Keratinocyte (primary cell): ENCODE measurements at places on chromosomes 16 and 17. TPM values are rescaled to one million over a fixed set of nuclear protein-coding genes. Genes with fewer than 3 reads are reported as not detected.

DNA sequence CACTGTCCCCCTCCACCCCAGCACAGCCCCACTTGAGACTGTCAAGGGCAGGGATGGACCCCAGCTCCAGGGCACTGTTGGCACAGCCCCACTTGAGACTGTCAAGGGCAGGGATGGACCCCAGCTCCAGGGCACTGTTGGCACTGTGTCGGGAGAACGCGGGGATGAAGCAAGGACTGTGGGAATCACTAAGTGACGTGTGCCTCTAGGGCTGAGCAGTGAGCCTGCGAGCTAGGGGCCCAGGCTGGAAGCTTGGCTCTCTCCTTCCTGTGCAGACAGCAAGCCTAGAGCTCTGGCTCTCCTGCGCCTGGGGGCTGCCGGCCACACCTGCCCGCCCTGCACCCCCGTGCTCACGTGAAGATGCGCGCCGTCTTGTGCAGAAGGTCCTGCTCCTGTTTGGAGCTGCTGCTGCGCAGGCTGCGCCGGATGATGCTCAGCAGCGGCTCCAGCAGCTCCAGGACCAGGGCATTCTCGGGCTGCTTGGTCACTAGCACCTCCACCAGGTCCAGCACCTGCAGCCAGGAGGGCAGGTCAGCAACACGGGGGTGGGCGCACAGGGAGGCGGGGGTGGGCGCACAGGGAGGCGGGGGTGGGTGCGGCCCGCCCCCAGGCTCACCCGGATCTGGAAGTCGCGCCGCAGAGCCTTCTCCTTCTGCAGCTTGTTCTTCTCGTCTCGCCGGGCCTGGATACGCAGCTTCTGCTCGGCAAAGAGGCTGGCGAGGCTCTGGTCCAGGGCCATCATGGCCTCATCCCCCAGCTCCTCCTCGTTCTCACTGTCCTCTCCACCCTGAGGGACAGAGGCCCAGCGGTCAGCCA lies 10.8 kb downstream of the MYBBP1A start:
- peaks cover 65% of the 10 kb centered on the region for H3K36me3 ChIP-seq
- no peaks in the 10 kb centered on the region for H3K27me3 ChIP-seq
- peaks cover 10% of the 10 kb centered on the region for H3K4me1 ChIP-seq
- no peak overlapping the region for H3K27ac ChIP-seq
- H3K4me3 ChIP-seq: no peak overlapping the region

GRCh38 chr17:27965224-27965623 lies 72.1 kb upstream of the LYRM9 start:
- no peaks in the 10 kb centered on the region for H3K4me1 ChIP-seq
- H3K36me3 ChIP-seq: no peaks in the 10 kb centered on the region
- H3K27ac ChIP-seq: no peak overlapping the region
- H3K4me3 ChIP-seq: no peak overlapping the region

GRCh38 chr16:89319886-89320781 lies 102.6 kb downstream of the ZNF778 start:
- peak overlapping the region; percentile 53 for H3K4me3 ChIP-seq
- peak overlapping the region; percentile 74 for H3K27ac ChIP-seq
- H3K36me3 ChIP-seq: peaks cover 3% of the 10 kb centered on the region
- no peaks in the 10 kb centered on the region for H3K27me3 ChIP-seq
- DNase-seq: peak; percentile 59

DNA sequence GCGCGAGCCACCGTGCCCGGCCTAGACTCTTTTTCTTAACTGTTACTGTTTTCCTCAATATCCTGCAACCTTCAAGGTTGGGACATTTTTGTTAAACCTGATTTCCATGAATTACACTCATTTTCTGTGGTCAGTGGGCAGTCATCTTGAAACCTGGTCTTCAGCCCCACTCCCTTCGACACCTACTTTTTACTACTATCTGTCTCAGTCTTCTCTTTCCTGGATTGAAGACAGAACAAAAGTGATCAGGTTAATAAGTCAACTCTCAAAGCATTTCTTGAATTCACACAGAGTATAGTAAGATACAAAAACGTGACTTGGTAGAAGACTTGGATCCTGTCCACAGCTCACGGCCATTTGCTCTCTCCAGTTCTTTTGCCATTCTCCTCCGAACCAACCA lies 6.1 kb downstream of the MINK1 start:
- H3K27ac ChIP-seq: no peak overlapping the region
- no peaks in the 10 kb centered on the region for H3K27me3 ChIP-seq
- H3K4me3 ChIP-seq: no peak overlapping the region
- peaks cover 31% of the 10 kb centered on the region for H3K36me3 ChIP-seq
- no peak for DNase-seq

DNA sequence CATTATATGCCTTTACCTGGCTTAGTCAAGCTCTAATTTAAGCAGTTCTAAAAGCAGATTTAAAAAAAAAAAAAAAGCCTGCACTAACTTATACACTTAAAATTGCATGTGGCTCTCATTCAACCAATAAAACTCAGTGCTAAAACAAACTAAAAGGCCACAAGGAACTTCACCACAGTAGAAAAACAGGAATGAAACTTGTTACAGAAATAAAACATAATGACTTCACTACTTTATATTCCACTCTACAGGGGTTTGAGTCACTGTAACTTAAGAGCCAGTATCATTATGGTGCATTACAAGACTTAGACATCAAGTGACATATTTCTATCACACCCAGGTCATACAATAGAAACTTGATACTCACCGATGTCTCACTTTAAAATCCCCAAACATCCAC lies 11.1 kb downstream of the CA10 start:
- H3K4me1 ChIP-seq: peaks cover 63% of the 10 kb centered on the region
- H3K4me3 ChIP-seq: no peak overlapping the region
- peak overlapping the region; percentile 75 for H3K27ac ChIP-seq

TBX4 gene
- polyA plus RNA-seq: 0.04 TPM in 1 of 3 replicates, not detected in the others

RNF112 gene
- polyA plus RNA-seq: 0.05 to 0.13 TPM in 2 of 3 replicates, not detected in the other

DNA sequence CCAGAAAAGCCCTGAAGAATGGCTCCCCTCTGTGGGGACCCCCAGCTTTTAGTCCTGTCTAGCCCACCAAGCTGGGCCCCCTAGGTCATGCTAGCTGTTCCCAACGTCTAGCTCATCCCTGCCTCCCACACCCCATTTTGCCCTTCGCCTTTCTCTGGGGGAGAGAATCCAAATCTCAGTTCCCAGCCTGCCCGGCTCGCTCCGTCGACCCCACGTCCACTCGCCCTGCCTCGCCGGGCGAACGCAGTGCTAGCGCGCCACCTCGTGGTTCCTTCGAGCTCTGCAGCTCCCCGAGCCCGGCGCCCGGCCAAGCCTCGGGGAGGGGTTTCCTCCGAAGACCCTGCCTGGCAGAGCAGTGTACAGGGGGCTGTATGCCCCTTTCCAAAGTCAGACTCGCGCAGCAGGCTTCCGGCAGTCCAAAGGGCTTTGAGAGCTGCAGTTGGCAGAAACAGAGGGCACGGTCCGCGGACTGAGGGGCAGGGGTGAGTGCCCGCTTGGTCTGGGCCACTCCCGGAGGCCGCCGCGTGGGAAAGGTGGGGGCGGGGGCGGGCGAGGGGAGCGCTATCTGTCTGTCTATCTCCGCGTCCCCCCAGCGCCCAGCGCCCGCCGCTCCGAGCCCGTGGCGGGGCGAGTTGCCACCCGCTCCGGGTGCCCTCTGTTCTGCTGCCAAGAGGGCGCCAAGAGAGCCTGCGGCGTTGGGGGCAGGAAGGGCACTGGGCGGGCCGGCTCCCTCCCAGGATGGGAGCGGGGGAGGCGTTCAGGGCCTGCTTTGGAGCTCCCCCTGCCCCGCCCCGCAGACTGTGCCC lies 1.7 kb upstream of the DLX3 start:
- peak overlapping the region; percentile 67 for H3K4me3 ChIP-seq
- DNase-seq: no peak
- H3K36me3 ChIP-seq: no peaks in the 10 kb centered on the region
- peaks cover 37% of the 10 kb centered on the region for H3K4me1 ChIP-seq

DNA sequence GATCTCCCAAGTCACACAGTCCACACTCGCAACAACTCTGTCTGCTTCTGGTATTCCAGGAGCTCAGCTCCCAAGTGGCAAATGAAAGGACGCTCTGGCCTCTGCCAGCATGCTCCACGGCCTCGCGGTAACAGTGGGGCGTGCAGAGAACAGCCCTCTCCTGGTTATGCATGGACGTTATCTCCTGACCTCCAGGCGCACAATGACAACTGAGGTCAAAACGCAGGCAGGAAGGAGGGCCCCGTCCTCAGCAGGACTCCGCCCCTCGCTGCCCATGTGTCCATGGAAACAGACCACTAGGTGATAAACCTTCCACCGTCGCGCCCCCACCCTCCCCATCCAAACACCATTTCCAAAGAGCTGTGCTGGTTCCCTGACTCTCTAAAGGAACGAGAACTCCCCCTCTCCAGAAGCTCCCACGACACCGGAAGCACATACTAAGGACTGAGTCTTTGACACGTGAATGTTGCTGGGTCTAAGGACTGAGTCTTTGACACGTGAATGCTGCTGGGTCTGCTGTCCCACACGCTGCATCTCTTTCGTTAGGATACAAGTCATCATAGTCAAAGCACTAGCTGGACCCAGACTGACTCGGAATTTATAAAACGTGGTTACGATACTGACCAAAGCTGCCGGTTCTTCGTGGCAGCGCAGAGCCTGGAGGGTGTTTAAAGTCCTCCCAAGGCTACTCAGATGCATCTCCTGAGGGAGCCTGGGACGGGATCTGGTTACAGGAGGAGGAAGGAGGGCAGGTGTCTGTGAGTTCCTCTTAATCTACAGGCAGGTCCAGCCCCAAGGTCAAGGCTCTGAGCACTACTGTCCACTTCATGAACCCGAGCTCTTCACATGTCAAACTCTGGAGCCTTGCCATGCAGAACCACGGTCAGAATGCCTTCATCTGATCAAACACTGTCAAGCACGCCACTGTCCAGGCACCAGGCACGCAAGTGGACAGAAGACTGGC lies 43.9 kb downstream of the KLHDC4 start:
- no peak overlapping the region for H3K4me3 ChIP-seq
- no peaks in the 10 kb centered on the region for H3K4me1 ChIP-seq
- no peak overlapping the region for H3K27ac ChIP-seq
- H3K36me3 ChIP-seq: peaks cover 17% of the 10 kb centered on the region
- H3K27me3 ChIP-seq: no peaks in the 10 kb centered on the region

KRT31 gene
- 20.5 to 45.2 TPM (median 24.9 TPM) in 3 replicates for polyA plus RNA-seq

GRCh38 chr17:62309396-62309795 lies 71.0 kb upstream of the EFCAB3 start:
- peaks cover 5% of the 10 kb centered on the region for H3K4me1 ChIP-seq
- no peaks in the 10 kb centered on the region for H3K27me3 ChIP-seq
- H3K4me3 ChIP-seq: no peak overlapping the region
- DNase-seq: no peak

GRCh38 chr17:63124536-63124935 lies 158.5 kb downstream of the TANC2 start:
- H3K27me3 ChIP-seq: no peaks in the 10 kb centered on the region
- no peaks in the 10 kb centered on the region for H3K4me1 ChIP-seq
- no peak overlapping the region for H3K27ac ChIP-seq
- no peak overlapping the region for H3K4me3 ChIP-seq
- no peak for DNase-seq
- peaks cover 1% of the 10 kb centered on the region for H3K36me3 ChIP-seq

GRCh38 chr16:83579436-83579835 lies 228.3 kb upstream of the HSBP1 start:
- DNase-seq: no peak
- no peak overlapping the region for H3K4me3 ChIP-seq
- no peaks in the 10 kb centered on the region for H3K4me1 ChIP-seq
- H3K27ac ChIP-seq: no peak overlapping the region
- no peaks in the 10 kb centered on the region for H3K36me3 ChIP-seq
- H3K27me3 ChIP-seq: no peaks in the 10 kb centered on the region

DNA sequence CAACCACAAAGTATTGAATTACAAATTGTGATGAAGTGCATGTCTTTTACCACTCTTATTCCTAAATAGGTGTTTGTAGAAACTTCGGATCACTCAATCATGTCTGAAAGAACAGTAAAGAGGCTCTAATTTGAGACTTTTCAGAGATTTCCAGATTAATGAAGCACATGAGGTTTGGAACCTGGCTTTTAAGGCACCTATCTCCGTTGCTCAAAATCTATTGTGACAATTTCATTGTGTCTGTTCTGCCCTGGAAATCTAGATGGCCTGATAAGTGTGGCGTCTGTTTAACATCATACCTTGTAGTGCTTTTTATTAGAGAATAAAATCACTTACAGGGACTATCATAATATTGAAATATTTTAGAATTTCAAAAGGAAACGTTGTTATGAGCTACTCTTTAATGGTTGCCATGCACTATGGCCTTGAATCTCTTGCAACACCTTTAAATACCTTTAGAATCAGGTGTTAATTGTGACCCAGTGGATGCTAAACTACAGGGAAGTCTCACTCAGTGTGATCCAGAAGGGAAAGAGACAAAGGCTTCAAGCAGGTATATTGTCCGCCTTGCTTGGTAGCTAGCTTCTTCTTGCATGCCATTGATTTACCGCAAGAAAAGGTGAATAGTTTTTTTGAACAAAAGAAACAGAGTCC lies 210.3 kb downstream of the CNTNAP4 start:
- no peak overlapping the region for H3K27ac ChIP-seq
- no peaks in the 10 kb centered on the region for H3K27me3 ChIP-seq
- no peaks in the 10 kb centered on the region for H3K4me1 ChIP-seq

TGFB1I1 gene
- polyA plus RNA-seq: 3.7 to 14.0 TPM (median 5.5 TPM) in 3 replicates

- H3K27me3 ChIP-seq: no peaks in the 10 kb centered on the region
- peaks cover 9% of the 10 kb centered on the region for H3K4me1 ChIP-seq
- H3K4me3 ChIP-seq: no peak overlapping the region
- no peak overlapping the region for H3K27ac ChIP-seq
- no peak for DNase-seq
These were observed 111.0 kb downstream of the N4BP1 start for GRCh38 chr16:48498769-48499631.

TMEM204 gene
- 0.86 to 1.3 TPM (median 1.0 TPM) in 3 replicates for polyA plus RNA-seq

DNA sequence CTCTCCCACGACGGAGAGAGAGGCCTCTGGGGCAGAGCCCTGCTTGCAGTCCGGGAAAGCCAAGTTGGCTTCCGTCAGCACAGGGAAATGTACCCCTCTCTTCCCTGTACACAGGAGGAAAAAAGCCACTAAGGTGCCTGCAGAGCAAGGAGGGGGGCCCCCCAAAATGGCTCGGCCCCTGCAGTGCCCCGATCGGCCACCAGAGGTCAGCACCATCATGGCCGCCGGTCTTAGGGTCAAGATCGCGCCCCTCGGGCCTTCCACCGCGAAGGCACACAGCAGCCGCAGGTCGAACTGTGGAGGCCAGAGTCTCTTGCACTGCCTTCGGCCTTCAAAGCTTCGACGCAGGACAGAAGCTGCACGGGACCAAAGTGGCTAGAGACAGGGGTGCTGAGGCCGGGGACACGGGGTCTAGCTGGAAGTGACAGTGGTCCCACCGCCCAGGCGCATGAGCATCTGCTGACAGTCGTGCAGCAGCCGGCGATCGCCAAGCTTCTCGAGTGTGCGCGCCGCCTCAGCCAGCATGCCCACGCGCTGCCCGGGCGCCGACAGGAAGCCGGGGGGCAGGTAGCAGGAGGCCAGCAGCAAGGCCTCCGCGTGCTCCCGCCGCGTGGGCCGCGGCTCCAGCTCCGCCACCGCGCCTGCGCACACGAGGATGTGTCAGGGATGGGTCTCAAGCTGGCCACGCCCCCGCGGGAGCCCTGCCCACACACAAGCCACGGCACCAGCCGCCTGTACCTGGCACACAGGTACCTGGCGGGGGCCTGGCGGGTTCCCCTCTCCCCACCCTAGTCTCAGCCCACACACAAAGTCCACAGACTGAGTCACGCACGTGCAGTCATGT lies 24.4 kb downstream of the SREBF1 start:
- no peak overlapping the region for H3K27ac ChIP-seq
- peaks cover 39% of the 10 kb centered on the region for H3K36me3 ChIP-seq
- no peak overlapping the region for H3K4me3 ChIP-seq
- no peak for DNase-seq

TBC1D3H gene
- polyA plus RNA-seq: not detected in 3 replicates

C16orf96 gene
- polyA plus RNA-seq: not detected in 3 replicates

SLFN12L gene
- polyA plus RNA-seq: 0.05 to 0.09 TPM (median 0.06 TPM) in 3 replicates

- no peaks in the 10 kb centered on the region for H3K27me3 ChIP-seq
- peaks cover 35% of the 10 kb centered on the region for H3K36me3 ChIP-seq
- no peaks in the 10 kb centered on the region for H3K4me1 ChIP-seq
- H3K4me3 ChIP-seq: no peak overlapping the region
- no peak for DNase-seq
These were observed 48.4 kb downstream of the COTL1 start for GRCh38 chr16:84569382-84569987.

TVP23C gene
- 2.4 to 5.7 TPM (median 4.0 TPM) in 3 replicates for polyA plus RNA-seq
